Naive B cell (primary cell): ENCODE measurements at places on chromosomes 13 and 19. TPM values are rescaled to one million over a fixed set of nuclear protein-coding genes. Genes with fewer than 3 reads are reported as not detected.

The ANGPTL8 gene
- not detected for polyA plus RNA-seq

The TTYH1 gene
- polyA plus RNA-seq, result not detected

The EDNRB gene
- not detected for polyA plus RNA-seq

The ACP7 gene
- polyA plus RNA-seq, result not detected

The COL4A2 gene
- polyA plus RNA-seq, result not detected

The ZNF667 gene
- 7.6 TPM for polyA plus RNA-seq

The PLIN5 gene
- not detected for polyA plus RNA-seq

The FAM83E gene
- polyA plus RNA-seq, result not detected

The IGFLR1 gene
- polyA plus RNA-seq, result 195 TPM

- DNase-seq, result no peak
Observed at GRCh38 chr13:27425158-27425917, 919 bp downstream of the GTF3A start.

- no peak for DNase-seq
Observed at GRCh38 chr19:55618426-55618825, 5.9 kb downstream of the ZNF784 start.

GRCh38 chr13:48476686-48477085 lies 56.2 kb downstream of the RCBTB2 start:
- no peak for DNase-seq

DNA sequence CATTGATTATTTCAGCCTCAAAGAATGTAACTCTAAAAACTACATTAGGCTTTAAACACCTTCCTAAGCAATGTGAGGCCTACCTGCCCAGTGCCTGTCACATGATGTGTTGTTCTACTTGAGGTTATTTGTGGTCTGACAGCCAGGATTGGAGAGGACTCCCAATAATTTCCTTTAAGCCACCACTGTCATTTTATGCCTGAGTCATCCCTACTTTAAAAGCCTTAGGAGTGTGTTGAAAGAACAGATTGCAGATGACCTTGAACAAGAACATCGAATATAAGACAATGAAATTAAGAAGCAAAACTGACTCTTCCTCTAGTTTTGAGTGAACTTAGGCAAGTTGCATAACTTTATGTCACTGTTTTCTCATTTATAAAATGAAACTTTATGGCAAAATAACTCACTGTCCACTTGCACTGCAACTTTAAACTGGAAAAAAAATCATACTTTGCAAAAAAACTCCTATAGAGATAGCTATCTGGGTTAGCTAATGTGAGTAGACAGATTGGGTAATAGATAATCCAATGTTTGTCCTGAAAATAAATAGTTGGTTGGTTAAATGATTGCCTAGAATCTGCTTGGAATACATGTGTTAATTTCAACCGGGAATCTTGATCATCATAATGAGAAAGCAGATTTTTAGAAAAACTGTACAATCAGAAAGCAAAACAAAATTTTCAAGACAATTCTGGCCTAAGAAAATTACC lies 361.2 kb downstream of the SUCLA2 start:
- no peak for DNase-seq

- DNase-seq, result no peak
Observed at GRCh38 chr19:50233308-50233910, 30.0 kb downstream of the MYH14 start.

- no peak for DNase-seq
Observed at GRCh38 chr13:28796938-28797257, 23.2 kb upstream of the MTUS2 start.

GRCh38 chr13:106690779-106691178 lies 122.8 kb upstream of the ARGLU1 start:
- DNase-seq, result no peak

DNA sequence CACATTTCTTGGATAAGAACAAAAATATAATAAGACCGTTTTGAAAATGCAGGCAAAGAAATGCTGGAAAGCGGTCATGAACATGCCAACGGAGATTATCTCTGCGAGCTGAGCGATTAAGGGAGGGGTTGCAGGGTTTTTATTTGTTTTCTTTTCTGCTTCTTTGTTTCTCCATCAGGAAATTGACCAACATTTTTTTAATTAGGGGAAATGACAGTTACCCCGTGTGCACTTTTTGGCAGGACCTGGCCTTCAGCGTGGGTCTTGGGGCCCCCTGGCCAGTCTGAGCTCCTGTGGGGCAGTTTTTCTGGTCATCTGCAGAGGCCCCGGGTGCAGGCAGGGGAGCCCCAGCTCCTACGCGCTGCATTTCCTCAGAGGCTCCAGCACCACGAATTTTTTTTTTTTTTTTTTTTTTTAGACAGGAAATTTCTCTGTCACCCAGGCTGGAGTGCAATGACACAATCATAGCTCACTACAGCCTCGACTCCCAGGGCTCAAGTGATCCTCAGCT lies 31.3 kb upstream of the HOMER3 start:
- DNase-seq, result no peak

DNA sequence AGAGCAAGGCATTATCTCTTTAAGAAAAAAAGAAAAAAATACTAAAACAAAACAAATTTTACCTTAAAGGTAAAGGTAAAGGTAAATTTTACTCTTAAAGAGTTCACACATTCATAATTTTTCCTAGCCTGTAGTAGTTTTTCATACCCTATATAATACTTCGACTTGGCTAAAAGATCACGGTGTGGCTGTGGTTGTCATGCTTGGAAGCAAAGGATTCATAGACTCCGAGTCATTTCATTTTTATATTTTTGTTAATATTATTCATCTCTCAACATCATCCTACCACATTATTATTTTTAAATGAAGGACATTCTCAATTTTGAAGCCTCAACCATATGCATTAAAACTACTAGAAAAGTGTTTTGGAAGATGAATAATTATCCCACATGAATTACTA lies 52.7 kb downstream of the PIBF1 start:
- no peak for DNase-seq
